Uterine smooth muscle cell (primary cell): ENCODE measurements at places on chromosomes 16 and 17. TPM values are rescaled to one million over a fixed set of nuclear protein-coding genes. Genes with fewer than 3 reads are reported as not detected.

The KRT40 gene
- not detected in 2 replicates for total RNA-seq

The PPP1R1B gene
- total RNA-seq: not detected in 2 replicates

The TBC1D3I gene
- 0.33 TPM in 1 of 2 replicates, not detected in the other for total RNA-seq

The KRTAP9-3 gene
- not detected in 2 replicates for total RNA-seq

The MARF1 gene
- total RNA-seq: 11.3 and 15.1 TPM in 2 replicates

The EXOC7 gene
- 79.9 and 89.2 TPM in 2 replicates for total RNA-seq

The ITGA2B gene
- total RNA-seq: 0.22 and 1.7 TPM in 2 replicates

The BBS2 gene
- 68.5 and 80.6 TPM in 2 replicates for total RNA-seq

The PLLP gene
- 0.12 TPM in 1 of 2 replicates, not detected in the other for total RNA-seq

The MPV17L gene
- 0.12 and 0.33 TPM in 2 replicates for total RNA-seq

The EXOC3L1 gene
- 0.11 and 0.12 TPM in 2 replicates for total RNA-seq

The SSTR5 gene
- 0.12 TPM in 1 of 2 replicates, not detected in the other for total RNA-seq
